ENCODE measurements at places on chromosomes 7 and 10.

DNA sequence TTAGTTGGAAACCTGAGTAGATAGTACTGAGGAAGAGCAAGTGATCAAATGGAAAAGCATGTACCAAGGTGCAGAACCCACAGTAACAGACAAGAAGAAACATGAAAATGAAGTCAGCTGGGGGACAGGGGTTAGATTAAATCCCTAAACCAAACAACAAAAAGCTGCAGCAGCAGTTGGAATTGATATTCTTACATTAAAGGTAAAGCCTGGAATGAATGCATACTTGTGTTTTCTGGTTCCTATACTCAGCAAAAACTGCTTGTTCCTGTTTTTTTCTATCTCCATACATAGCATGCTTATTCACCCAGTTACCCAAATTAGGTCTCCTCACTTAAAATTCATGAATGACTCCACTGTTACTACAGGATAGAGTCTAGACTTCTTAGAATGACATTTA is 92.4 kb downstream of the TPST1 start:
- no peak for DNase-seq

GRCh38 chr10:18325889-18326531 is 185.8 kb downstream of the CACNB2 start:
- no peak for DNase-seq

- DNase-seq, result peak; percentile 96
These were observed at the start of gene PHYH for GRCh38 chr10:13299437-13300287. PHYH (minus strand) TSS chr10:13300064; CDS start chr10:13300042, 22 bp downstream.

DNA sequence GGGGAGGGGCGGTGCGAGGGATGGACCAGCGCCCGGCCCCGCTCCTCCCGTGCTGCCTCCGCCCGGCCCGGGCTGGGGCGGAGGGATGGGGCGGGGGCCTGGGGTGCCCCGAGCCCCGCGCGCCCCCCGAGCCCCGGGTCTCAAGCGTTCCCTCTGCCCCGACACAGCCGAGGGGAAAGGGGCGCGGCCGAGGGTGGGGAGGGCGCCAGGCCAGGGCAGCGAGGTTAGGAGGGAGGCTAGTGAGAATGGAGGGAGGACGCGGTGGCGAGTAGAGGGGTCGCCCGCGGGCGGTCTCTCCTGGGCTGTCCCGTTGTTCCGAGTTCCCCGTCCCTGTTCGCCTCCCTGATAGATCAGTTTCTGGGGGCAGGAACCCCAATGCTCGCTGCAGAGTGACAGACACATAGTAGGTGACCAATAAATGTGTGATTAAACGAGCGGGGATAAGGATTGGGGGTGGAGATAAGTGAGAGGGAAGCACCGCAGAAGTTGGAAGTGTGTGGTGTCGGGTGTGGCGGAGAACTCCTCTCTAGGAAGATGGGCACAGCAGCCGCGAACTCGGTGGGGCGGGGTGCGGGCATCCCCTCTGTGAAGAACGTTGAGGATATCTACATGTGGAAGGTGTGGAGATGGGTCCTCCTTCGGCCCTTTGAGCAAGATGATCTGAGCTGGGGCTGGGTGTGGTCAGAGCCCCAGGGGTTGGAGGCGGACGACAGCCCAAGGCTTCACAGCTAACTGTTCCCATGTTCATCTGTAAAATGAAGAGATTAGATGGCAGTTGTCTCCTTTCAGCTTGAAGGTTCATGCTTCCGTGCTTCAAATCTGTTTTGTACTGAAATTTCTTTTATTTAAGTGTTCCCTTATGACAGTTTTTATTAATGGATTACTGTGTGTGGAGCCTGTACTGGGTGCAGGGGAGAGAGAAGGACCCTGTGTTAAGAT is 580 bp downstream of the ZNF775 start:
- DNase-seq, result peak; percentile 65

- no peak for DNase-seq
These were observed 41.6 kb downstream of the NET1 start for GRCh38 chr10:5453749-5454489.

DNA sequence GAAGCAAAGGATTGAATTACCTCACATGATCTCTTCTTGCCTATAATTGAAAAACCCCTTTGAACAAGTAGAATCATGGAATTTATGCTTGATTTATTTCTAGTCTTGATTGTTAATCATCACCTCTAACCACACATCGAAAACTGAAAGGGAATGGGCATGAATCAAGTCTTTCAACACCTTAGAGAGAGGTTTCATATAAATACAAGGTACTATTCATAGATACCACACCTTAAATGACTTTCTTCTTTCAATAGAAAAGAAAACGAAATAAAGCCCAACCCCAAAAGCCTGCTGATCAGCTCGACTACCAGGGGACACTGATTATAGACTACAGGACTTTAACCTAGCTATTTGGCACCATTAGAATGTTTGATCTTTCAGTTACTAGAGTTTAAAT is 128.6 kb upstream of the PTPRZ1 start:
- DNase-seq, result no peak

DNA sequence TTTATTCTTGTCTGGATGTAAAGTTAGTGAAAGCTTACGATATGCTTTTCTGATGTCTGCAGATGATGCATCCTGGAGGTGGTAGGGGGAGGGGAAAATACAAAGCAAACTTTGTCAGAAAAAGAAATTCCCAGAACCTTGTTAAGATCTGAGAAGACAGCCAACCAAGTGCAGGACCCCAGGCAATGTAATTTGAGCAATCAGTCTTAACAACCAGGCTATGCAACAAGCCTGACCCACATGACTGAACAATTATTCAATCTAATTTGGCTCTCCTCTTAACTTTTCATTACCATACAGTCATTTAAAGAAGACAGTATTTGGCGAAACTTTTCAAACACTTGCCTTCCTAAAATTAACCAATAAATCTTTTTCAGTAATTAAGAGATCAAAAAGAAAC is 74.5 kb downstream of the DNAJC1 start:
- DNase-seq, result no peak

GRCh38 chr10:110368556-110368955 is 63.8 kb upstream of the SMNDC1 start:
- DNase-seq, result no peak

DNA sequence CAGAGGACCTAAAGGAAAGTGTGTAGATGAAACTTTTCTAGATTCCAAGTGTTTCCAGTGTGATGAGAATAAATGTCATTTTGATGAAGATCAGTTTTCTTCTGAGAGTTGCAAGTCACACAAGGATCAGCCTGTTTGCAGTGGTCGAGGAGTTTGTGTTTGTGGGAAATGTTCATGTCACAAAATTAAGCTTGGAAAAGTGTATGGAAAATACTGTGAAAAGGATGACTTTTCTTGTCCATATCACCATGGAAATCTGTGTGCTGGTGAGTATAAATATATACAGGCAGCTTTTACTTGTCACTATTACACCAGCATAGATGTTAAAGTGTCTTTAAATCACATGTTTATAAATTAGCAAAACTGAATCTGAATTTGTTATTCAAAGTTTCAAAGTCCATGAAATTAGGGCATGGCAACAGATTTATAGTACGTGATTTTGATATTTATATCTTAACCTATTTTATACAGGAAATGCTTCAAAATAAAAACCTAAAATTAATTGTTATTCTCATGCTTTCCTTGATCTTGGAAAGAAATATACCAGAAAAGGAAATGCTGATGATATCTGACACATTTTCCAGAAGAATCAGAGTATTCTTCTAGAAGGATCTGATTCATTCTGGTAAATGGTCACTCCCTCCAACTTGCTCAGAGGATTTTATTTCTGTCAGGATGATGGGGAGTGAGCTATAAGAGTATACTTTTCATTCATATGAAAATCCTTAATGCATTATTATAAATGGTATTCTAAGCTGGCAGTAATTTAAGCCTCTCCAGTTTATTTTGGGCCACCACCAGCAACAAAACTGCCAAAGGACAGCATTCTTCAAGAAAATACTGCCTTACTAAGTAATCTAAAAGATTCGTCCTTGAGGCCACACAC is 71.4 kb downstream of the ITGB8 start:
- no peak for DNase-seq

DNA sequence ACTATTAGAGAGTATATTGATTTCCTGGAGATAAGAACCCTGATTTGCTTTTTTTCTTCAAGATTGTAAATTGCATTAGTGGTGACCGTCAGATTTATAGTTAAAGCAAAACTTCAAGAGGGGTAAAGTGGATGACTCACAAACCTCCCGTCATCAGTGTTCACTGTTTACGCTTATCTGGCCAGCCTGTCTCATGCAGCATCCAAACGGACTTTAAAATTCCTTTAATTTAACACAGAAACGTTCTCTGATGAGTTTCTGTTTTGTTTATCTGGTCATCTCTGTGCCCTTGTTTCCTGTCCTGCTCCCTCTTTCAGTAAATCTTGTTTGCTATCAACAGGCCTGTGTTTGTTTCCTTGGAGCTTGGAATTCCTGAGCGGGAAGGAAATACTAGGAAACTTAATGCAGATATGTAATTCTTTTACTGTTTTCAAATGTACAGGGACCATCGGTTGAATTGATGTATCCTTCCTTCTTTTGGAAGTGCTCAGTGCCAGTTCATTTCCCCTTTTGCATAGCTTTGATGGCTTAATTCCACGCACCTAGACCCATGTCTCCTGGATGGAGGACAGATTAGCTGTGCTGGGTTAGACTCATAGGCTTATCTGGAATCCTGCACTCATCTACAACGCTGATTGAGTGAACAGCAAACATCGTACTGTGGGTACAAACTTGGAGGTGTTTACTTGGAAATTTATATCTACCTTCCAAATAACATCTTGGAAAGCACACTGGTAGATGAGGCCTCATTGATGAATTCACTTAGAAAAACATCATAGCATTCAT is 21.3 kb downstream of the PTPRE start:
- DNase-seq, result no peak

GRCh38 chr10:132991706-132992432 is 49.5 kb upstream of the CFAP46 start:
- no peak for DNase-seq

DNA sequence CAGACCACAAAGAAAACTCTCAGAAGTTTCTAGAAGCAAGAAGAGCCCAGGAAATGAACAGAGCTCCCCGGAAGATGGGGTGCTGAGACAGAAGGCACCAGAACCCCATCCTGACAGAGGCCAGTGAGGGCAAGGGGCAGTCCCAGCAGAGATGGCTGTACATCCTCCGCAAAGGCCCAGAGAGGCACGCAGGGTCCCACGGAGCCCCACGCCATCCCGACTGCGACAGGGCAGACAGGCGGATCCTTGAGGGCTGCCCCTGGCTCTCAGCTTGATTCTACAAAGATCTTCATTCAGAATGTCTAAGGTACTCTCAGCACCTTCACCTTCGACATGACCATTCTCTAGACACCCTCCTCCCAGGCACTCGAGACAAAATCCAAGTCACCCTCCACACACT is 107.9 kb upstream of the DDC start:
- peak; percentile 23 for DNase-seq

GRCh38 chr7:153886506-153887441 is 165.4 kb upstream of the DPP6 start:
- peak; percentile 87 for DNase-seq

DNA sequence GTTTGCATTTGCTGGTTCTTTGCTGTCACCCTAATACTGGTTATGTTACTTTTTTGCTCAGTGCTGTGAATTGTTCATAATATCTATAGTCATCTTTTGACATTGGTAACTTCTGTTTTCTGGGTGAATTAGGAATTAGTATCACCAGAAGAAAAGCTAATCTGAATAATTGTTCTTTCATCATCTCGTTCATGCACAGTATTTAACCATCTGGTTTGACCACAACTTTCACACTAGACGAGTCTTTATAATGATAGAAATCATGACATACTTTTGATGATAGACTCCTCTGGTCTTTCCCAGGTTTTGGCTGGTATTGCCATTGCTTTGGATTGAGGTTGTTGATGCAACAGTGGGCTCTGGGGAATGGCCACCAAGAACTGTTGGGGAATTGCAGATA is 25.1 kb downstream of the SGPL1 start:
- DNase-seq, result no peak

- DNase-seq, result no peak
These were observed 445.2 kb downstream of the DNAJB6 start for GRCh38 chr7:157782041-157782440.

- no peak for DNase-seq
These were observed 99.6 kb downstream of the LRRC18 start for GRCh38 chr10:48839809-48840679.

GRCh38 chr7:7869651-7870050 is 98.9 kb upstream of the GLCCI1 start:
- DNase-seq, result no peak

DNA sequence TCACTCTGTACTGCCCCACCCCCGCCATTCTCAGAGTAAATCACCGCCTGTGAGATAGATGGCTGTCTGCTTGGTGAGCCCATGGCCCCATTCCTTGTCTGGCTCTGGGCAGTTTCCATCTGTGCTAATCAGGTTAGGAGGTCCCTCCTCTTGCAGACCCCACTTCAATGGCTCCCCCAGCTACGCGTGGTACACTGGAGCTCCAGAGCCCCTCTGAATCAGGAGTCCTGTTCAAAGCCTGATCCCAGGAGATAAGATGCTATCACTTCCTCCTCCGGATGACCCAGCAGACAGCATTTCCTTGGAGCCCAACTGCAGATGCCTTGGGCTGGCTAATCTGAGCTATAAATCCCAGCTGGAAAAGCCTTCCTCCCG is 122.3 kb downstream of the SH3PXD2A start:
- no peak for DNase-seq

DNA sequence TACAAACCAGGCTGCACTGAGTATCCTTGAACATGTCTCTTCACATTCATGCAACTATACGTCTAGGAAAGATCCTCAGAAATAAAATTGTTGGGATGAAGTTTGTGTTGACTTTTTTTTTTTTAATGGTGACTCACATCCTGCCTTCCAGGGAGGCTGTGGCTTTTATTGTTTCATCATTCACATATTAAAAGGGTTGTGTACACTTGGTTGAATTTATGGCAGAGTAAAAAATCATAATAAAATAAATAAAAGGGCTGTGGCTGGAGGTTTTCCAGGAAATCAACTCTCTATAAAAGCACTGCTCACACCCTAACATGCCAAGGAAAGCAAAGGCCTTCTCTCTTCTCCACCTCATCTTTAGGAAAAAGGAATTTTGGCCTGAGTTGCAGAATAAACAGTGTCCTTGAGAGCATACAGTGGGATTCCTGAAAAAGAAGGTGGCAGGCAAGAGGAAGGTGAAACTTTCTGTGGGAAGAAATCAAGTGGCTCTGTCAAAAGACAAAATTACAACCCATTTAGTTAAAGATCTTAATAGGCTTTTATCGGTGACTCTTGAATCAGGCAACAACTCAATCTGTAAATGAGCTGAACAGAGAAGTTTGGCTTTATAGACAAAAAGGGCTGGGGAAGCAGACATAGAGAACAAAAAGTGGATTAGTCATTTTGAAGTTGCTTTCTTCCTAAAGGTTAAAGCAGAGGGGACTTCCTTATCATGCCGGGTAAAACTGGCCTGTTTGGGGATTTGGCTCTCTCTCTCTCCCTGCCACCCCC is 41.6 kb upstream of the FHIP2A start:
- no peak for DNase-seq
